Hepatic stellate cell (primary cell): ENCODE measurements at places on chromosomes 7 and 10.

GRCh38 chr7:2982831-2983230 lies 60.8 kb downstream of the CARD11 start:
- DNase-seq: no peak

- DNase-seq: no peak
Observed at GRCh38 chr10:20233423-20233822, 417.2 kb downstream of the PLXDC2 start.

- no peak for DNase-seq
Observed at GRCh38 chr10:3085785-3086567, 18.6 kb downstream of the PFKP start.

DNA sequence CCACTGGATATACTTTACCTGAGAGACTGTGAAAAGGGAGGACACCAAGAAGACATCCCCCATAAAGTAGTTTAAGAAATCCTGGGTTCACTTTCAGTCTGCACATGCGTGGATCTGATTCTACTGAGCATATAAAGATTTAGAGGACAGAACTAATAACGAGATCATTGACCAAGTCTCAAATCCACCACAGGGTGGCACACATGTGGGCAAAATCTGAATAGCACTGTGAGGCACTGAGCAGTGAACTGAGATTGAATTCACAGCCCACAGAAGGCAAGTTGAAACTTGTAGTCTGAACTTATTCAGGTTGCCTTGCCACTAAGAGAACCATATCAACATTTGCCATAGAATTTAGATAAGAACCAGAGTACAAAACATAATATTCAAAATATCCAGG lies 818.6 kb downstream of the GRID1 start:
- no peak for DNase-seq

GRCh38 chr10:117652228-117653169 lies 110.0 kb downstream of the EMX2 start:
- no peak for DNase-seq
